ENCODE measurements at places on chromosomes 6 and 20.
A peak's percentile ranks its signal among the peaks of the same experiment; 100 is the strongest.

- DNase-seq: no peak
These were observed 79.4 kb downstream of the SNX5 start for GRCh38 chr20:17889226-17889625.

GRCh38 chr6:79512014-79512413, 25.2 kb downstream of the LCA5 start:
- no peak for DNase-seq

- DNase-seq: no peak
These were observed 104.0 kb downstream of the MKKS start for GRCh38 chr20:10330071-10330470.

DNA sequence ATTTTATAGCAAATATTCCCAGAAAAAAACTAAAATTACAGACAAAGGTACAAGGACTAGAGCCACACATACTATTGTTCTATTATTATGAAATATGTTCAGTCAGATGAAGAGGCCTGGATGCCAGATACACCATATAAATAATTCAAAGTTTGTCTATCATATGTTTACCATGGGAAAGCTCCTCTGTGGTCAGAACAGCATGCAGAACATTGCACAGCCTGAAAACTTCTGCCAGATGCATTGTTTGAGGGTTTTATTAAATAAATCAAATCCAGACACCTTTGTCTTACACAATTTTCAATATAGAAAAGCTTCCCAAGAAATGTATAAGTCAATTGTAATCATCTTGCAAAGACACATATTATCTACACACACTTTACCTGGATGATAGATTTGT, 35.0 kb upstream of the COL21A1 start:
- DNase-seq: no peak

DNA sequence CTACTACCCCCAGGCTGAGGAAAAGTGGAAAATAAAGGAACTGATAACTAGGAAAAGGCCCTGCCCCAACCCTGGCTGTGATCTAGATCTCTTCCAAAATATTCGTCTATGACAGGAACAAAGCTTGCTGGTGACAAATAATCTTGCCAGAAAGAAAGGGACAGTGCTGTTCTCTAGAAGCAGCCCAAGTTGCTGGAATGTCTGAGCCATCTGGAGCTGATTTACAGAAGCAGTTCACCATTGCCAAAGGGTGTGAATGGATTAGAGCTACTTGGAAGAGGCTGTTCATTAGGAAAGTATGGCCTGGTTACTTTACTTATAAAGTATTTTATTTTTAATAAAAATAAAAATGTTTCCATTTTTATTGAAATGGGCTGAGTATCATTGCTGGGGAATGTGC, 146.3 kb downstream of the EPM2A start:
- DNase-seq: no peak

DNA sequence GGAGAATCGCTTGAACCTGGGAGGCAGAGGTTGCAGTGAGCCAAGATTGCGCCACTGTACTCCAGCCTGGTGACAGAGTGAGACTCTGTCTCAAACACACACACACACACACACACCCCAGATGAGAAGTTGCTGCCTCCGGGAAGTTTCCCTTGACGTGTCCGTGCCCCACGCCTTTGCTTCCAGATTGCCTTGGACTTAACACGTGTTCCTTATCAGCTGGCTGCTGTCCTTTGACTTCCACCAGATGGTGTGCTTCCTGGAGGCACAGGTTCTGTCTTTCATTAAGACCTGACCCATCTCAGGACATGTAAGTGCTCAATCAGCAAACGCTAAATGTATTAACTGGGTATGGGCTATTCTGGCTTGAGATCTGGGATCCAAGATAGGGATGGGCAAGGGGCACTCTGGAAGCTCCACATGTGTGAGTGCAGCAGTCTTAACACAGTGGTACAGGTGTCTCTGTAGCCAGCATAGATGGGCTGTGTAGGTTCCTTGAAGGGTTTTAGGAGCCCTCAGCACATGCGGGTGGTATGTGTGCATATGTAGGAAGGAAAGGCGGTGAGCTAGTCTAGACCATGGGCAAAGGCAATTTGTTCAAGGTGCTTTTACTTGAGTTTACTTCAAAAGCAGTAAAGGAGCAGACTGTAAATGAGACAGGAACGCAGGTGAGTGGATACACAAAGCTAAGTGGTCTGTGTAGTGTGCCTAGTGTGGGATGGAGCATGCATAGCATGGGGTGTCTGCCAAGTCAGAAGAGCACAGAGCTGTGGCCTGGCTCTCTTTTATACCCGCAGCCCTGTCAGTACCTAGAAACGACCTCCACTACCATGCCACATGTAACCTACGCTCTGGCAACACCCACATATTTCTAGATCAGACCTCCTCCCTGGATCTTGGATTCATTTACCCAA, 11.6 kb downstream of the PIGT start:
- DNase-seq: no peak

DNA sequence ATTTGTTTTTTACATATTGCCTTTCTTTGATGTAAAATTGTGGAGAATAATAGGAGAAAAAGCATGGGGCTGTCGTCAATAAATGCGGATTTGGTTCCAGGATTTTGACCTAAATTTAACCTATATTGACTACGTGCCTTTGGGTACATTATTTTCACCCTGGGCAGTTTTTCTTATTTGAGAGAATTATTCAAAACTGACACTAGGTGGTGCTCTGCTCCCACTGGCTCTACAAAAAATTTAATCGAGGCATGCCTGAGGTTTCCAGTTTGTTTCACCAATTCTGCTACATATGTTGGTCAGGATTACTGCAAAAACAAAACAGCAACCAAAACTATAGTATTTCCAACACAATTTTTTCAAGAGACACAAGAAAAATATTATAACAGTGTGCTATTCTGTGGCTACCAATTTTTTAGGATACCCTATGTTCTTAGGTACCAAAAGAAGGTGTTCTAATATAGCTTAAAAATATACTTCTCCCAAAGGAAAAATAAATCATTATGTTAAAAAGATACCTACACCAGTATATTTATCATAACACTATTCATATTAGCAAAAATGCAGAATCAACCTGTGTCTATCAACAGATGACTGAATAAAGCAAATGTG, 48.6 kb upstream of the FABP7 start:
- DNase-seq: peak; percentile 23
